ENCODE measurements at places on chromosomes 7 and 10. TPM values are rescaled to one million over a fixed set of nuclear protein-coding genes. Genes with fewer than 3 reads are reported as not detected.

The BLNK gene
- total RNA-seq: 0.41 TPM

The WNT8B gene
- total RNA-seq: not detected

The LIPN gene
- total RNA-seq: not detected

The MINDY4 gene
- 2.4 TPM for total RNA-seq

Measured in frontal cortex (tissue), 4 donors.